ENCODE measurements at places on chromosomes 16 and 17. TPM values are rescaled to one million over a fixed set of nuclear protein-coding genes. Genes with fewer than 3 reads are reported as not detected.
A peak's percentile ranks its signal among the peaks of the same experiment; 100 is the strongest.

Gene SF3B3
- 137 TPM for total RNA-seq

Gene SLC26A11
- total RNA-seq = 9.2 TPM

Gene MSLN
- total RNA-seq = 5.3 TPM

Gene GRIN2A
- total RNA-seq = 0.82 TPM

Gene TPSG1
- not detected for total RNA-seq

Gene ALOX15B
- total RNA-seq = 2.2 TPM

Gene PLCG2
- 10.4 TPM for total RNA-seq

Gene CACNA1H
- 40.3 TPM for total RNA-seq

GRCh38 chr16:4309833-4310266, 6.0 kb upstream of the GLIS2 start:
- DNase-seq = peak; percentile 40

GRCh38 chr16:1272453-1273198, 16.8 kb downstream of the TPSD1 start:
- DNase-seq = no peak

GRCh38 chr17:80414508-80414802, 512 bp upstream of the ENDOV start:
- peak; percentile 25 for DNase-seq

GRCh38 chr16:87933140-87933495, 3.2 kb downstream of the CA5A start:
- DNase-seq = no peak

- DNase-seq = no peak
These were observed 24.0 kb downstream of the PIK3R5 start for GRCh38 chr17:8941520-8941919.

GRCh38 chr17:5031365-5032082, 3.7 kb downstream of the SLC52A1 start:
- peak; percentile 92 for DNase-seq

DNA sequence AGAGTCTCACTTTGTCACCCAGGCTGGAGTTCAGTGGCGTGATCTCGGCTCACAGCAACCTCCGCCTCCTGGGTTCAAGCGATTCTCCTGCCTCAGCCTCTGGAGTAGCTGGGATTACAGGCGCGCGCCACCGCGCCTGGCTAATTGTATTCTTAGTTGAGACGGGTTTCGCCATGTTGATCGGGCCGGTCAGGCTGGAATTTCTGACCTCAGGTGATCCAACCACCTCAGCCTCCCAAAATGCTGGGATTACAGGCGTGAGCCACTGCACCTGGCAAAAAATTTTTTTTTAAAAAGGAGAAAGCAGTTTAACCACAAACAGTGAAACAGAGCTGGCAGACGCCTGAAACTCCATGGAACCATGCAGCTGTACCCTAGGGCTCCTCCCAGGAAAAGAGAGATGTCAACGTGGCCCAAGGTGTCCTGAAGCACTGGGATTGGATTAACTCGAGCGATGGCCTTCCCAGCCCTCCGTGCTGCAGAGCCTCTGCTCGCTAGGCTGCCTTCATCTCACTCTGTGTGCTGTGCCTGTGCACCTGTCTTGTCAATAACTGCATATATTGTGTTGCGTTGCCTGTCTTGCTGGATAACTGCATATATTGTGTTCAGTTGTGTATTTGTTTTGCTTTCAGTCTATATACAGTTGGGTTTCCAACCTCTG, 29.6 kb upstream of the FOXK2 start:
- peak; percentile 60 for DNase-seq

DNA sequence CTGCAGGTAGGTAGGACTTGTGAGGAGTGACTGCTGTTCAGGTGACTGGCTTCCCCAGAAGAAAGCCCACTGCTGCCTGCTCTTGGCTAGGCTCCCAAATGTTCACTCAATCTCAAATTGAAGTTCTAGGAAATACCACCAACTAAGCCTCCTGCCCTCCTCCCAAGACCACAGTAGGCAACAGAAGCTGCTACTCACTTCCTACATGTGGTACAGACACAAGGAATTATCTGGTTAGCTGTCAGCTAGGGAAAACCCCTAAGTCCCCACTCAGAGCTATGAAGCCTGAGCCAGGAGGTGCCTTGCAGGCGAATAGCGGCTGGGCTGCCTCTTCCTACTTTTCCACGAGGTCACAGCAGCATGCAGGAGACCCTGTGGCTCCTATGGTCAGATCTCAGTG, 4.9 kb downstream of the FBXO39 start:
- DNase-seq = no peak

Data from tongue (tissue), 3 donors.